Stimulated activated CD8-positive, alpha-beta memory T cell treated with anti-CD3 and anti-CD28 coated beads, Interleukin-15, amount 100 ng/mL, for 4 hours (primary cell): ENCODE measurements at places on chromosomes 7 and 10.

GRCh38 chr10:75189266-75190096 lies 21.1 kb upstream of the VDAC2 start:
- no peak for DNase-seq

- DNase-seq, result no peak
These were observed 69.9 kb downstream of the TMEM106B start for GRCh38 chr7:12281038-12281437.

GRCh38 chr10:36265741-36266140 lies 623.6 kb upstream of the FZD8 start:
- DNase-seq, result no peak

DNA sequence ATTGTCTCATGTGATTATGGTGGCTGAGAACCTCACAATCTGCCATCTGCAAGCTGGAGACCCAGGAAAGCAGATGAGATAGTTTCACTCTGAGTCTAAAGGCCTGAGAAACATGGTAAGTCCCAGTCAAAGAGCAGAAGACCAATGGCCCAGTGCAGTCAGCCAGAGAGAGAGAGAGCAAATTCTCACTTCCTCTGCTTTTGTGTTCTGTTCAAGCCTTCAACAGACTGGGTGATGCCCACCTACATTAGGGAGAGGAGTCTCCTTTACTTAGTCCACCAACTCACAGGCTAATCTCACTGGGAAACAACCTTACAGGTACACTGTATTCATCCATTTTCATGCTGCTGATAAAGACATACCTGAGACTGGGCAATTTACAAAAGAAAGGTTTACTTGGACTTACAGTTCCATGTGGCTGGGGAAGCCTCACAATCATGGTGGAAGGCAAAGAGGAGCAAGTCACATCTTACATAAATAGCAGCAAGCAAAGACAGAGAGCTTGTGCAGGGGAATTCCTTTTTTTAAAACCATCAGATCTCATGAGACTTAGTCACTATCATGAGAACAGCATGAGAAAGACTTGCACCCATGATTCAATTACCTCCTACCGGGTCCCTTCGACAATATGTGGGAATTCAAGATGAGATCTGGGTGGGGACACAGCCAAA lies 4.7 kb upstream of the FRMPD2 start:
- no peak for DNase-seq

DNA sequence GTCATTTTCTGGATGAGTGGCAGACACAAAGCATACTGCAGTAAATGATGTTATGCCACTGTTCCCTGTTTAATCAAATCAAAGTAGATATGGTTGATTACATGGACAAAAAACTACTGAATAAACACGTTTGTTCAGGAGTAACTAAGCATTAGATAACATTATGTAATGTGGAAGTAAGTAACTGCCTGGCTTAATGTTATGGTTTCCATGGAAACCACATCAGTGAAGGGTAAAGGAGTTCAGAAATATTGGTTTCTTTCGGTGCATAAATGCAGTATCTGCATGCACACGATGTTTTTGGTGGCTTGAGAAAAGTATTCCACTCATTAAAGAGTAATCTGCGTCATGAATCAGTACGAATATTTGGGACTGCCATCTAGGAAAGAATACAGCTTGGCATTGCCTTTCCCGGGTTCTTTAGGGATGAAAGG lies 131.3 kb upstream of the PRKCQ start:
- DNase-seq, result no peak

DNA sequence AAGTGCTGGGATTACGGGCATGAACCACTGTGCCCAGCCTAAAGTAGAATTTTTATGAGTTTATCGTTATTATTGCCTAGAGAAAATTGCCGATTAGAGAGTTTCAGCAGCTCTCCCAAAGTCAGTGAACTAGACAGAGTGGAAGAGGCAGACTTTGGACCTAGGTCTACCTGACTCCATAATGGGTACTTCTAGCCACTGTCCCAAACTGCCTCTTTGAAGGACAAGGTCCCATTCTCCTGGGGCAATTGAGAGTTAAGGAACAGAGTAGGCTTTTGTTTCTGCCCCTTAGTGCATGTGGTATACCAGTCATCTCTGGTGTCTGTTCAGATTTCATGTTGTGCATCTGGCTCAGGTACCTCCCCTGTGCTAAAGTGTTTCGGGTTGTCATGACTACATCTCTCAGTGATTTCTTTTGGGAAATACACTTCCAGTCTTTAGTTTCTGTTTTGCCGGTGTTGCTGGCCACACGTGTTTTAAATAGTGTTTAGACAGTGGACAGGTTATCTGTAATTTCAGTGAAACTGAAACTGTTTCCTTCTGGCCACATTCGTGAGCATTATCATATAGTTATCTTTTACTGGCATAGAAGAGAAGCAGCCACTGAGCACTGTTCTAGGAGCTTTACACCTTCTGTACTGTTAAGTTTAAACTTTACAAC lies 4.7 kb downstream of the TMEM236 start:
- no peak for DNase-seq

DNA sequence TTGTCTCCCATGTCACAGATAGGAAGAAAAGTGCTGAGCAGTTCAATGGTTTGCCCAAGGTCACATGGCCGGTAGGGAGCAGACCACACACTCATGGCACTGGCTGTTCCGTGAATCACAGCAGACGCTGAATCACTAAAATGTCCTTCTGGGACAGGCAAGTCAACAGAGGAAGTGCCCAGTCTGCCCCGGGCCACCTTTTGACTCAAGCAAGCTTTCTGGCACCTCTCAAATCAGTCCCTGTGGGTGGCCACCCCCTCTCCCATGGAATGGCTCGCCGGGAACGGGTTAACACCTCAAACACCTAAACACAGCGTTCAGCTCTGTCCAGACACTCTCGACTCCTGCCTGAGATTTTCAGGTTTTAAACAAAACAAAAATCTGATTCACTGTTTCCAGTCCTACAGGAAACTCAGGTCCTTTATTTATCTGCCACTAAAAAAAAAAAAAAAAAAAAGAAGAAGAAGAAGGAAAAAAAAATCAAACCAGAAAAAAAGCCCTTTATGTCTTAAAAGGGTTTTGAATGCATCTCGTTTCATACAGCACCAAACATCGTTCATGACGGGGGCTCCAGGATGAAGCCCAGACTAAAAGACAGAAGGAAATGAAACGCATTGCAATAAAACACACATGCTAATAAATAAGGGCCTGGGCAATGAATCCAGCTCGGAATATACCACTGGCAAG lies 15.5 kb downstream of the CARD11 start:
- DNase-seq, result peak; percentile 20
